ENCODE measurements at places on chromosomes 3 and 15.

DNA sequence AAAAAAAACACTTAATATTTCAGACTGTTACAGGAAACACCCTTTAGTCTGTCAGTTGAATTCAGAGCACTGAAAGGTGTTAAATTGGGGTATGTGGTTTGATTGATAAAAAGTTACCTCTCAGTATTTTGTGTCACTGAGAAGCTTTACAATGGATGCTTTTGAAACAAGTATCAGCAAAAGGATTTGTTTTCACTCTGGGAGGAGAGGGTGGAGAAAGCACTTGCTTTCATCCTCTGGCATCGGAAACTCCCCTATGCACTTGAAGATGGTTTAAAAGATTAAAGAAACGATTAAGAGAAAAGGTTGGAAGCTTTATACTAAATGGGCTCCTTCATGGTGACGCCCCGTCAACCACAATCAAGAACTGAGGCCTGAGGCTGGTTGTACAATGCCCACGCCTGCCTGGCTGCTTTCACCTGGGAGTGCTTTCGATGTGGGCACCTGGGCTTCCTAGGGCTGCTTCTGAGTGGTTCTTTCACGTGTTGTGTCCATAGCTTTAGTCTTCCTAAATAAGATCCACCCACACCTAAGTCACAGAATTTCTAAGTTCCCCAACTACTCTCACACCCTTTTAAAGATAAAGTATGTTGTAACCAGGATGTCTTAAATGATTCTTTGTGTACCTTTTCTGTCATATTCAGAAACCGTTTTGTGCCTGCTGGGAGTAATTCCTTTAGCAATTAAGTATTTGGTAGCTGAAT, 17.9 kb downstream of the TMEM43 start:
- no peak for DNase-seq

- no peak for DNase-seq
Measured at GRCh38 chr3:46389306-46389705, 17.6 kb downstream of the CCR5AS start.

- DNase-seq = no peak
Measured at GRCh38 chr3:136008732-136009470, 43.4 kb downstream of the PPP2R3A start.

DNA sequence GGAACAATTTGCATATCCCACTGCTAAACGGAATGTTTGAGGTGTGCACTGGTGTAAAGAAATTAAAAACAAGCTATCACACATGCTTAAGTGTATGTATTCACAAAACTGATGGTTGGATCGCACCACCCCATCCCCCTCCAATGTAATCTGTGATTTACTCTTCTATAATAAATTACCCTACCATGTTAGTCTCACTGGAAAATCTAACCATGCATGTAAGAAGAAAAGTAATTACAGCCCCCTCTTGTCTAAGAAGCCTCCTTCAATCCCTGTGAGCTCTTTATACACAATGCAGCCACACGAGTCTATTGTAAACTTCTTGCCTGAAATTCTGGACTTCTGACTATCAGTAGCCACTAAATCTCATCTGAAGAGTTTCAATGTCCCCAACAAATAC, 173.6 kb downstream of the ZBTB20 start:
- DNase-seq = no peak

- no peak for DNase-seq
Measured at GRCh38 chr3:187812496-187812895, 67.2 kb upstream of the BCL6 start.

- no peak for DNase-seq
Measured at GRCh38 chr3:100525753-100526612, 33.6 kb downstream of the TMEM45A start.

GRCh38 chr3:34533451-34533850, 735.0 kb downstream of the PDCD6IP start:
- no peak for DNase-seq

DNA sequence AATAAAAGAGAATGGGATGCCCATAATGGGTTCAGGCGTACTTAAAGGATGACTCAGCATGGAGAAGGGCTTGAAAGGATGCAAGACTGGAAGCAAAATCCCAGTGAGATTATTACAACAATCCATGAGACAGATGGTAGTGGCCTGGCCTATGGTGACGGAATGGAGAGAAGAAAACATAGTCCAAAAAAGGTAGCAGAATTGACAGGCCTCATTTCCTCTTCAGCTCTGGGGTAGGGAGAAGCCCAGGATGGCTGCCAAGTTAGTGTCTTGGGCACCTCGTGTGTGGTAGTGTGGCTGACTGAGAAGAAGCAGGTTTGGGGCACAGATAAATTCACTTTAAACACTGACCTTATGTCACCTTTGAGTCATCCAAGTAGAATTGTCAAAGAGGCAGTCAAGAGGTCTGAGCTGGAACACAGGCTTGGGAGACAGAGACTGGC, 18.1 kb downstream of the MB21D2 start:
- no peak for DNase-seq

GRCh38 chr3:12027184-12027846, 23.1 kb downstream of the SYN2 start:
- no peak for DNase-seq

DNA sequence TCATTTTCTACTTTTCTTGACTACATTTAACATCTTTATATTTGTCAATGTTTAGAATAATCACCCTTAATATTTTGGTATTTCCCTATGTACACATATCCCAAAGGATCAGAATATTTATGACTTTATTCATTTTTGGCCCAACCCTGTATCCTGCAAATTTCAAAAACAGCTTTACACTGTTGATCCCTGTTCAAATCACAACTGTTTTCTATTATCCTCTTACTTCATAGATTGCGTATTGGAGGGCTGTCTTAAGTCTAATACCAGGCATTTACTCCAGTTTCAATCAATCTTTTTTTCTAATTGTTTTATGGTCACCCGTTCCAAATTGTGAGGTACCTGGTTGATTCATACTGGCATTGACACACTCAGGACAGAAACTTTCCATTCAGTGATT, 107.9 kb downstream of the RPL22L1 start:
- no peak for DNase-seq

GRCh38 chr3:105444725-105445124, 78.0 kb downstream of the ALCAM start:
- DNase-seq = no peak

DNA sequence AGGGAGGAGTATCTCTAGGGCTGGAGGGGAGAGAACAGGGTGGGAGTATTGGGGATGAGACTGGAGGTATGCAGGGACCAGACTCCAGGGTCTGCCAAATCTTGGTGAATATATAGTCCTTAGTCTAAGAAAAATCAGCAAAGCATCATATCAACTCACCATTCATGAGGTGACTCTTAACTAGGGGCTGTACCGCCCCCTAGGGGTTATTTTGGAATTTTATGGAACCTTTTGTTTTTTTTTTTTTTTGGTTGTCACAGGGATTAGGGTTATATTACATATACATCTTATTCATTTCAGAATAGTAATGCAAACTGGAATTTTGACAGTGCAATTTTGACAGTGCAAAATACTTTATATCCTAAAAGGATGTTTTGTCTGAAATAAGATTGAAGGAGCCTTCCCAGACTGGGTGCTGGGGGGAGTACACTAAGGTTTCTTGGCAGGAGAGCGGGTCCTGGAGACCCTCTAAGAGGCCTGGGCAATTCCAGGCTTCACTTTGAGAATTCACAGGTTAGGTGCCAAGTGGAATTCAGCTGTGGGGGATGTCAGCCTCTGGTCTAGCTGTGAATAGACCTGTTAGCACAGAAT, 7.5 kb downstream of the CMTM7 start:
- no peak for DNase-seq

GRCh38 chr3:53168175-53168923, 7.3 kb downstream of the PRKCD start:
- no peak for DNase-seq

DNA sequence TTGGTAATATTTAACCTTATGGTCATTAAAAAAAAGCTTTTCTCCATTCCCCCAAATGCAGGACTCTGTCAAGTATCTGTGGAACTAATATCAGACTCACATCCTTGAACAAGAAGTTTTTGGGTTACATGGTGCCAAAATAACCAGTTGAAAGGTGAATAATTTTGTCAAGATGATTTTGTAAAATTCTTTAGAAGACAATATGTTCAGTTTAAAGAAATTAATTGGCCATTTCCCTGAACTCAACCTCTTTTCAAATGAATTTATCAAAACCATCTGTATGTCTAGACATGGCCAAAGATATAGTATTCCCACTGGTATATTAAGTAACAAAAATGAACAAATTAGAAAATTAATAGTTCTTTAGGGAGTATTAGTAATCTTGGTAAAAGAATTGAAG, 280.5 kb downstream of the MBNL1 start:
- no peak for DNase-seq

DNA sequence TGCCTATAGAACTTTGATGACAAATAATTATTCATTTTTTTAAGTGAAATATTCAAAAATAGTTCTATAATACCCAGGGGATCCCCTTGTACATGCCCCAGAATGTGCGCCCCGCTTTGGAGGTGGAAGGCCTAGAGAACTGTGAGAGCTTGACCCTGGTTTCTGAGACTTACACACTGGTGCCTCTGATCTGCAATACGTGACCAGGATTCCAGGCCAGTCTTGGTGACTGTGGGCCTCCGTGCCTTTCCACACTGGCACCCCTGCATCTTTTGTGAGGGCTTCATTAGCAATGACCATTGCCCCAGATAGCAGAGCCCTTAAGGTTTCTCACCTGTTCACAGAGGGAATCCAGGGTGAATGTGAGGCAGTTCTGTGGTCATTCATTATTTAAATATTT, 44.0 kb downstream of the CLSTN2 start:
- no peak for DNase-seq

GRCh38 chr3:154729741-154730140, 299.8 kb upstream of the GPR149 start:
- DNase-seq = no peak

GRCh38 chr3:152471814-152472671, 203.3 kb downstream of the MBNL1 start:
- DNase-seq = peak; percentile 59

- no peak for DNase-seq
Measured at GRCh38 chr3:9301091-9301490, 51.6 kb upstream of the SRGAP3 start.

- DNase-seq = no peak
Measured at GRCh38 chr3:61349717-61350116, 98.5 kb upstream of the FHIT start.

- no peak for DNase-seq
Measured at GRCh38 chr3:117282566-117282965, 573.0 kb downstream of the TUSC7 start.

DNA sequence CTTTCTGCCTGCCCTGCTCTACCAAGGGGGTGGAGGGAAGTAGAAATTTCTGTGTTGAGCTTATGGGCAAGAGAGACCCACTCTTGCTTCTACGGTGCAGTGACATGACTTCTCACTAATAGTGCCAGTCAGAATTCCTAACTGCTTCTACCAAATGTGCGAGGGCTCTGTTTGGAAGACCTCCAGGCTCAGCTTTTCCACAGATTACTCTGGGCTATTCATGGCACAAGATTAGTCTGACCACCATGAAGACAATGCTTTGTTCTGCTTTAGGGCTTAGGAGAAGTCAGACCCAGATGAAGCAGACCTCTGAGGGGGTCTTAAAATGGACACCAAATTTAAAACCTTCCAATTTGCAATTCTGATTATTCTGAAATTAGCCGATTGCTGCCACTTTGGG, 195.9 kb upstream of the TBC1D5 start:
- DNase-seq = no peak

- peak; percentile 44 for DNase-seq
Measured at GRCh38 chr3:69161587-69162307, 39.4 kb upstream of the LMOD3 start.

- DNase-seq = no peak
Measured at GRCh38 chr15:55357774-55358173, 38.8 kb downstream of the PIGB start.

DNA sequence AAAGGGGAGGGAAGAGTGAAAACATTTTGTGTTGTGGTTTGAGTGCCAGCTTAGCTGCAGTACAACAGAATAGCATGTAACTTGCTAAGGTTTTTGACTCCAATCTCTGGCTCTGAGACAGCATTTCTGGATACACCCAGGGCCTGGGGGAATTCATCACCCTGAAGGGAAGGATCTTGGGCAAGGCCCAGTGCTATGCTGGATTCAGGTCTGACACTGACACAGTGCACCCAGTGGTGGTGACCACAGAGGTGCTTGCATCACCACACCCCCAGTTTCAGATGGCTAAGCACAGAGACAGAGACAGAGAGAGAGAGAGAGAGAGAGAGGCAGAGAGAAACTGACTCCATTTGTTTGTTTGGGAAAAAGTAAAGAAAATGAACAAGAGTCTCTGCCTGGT, 74.1 kb upstream of the KBTBD8 start:
- no peak for DNase-seq

- no peak for DNase-seq
Measured at GRCh38 chr3:55648591-55649318, 161.6 kb upstream of the WNT5A start.

DNA sequence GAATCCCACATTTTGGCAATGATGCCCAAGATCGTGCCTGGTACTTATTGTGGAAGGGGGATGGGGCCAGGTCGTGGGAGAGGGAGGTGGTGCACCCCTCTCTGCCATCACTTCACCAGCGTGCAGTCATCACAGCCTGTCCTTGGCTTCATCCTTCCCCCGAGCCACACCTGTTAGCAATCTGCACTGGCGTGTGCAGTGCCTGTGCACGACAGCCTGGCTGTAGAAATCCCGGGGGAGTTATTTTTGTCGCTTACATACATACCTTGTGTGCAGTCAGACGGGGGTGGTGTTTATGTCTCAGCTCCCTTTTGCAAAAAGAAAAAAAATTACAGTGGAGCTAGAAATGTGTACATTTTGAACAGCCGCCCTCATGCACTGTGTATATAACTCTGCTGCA, 216.0 kb downstream of the TLE3 start:
- no peak for DNase-seq

All from activated CD4-positive, alpha-beta T cell treated with anti-CD3 and anti-CD28 coated beads, Interleukin-2, amount 50 U/mL, for 24 hours (primary cell).